HCT116 (cell line): ENCODE measurements at places on chromosomes 1 and 21.

DNA sequence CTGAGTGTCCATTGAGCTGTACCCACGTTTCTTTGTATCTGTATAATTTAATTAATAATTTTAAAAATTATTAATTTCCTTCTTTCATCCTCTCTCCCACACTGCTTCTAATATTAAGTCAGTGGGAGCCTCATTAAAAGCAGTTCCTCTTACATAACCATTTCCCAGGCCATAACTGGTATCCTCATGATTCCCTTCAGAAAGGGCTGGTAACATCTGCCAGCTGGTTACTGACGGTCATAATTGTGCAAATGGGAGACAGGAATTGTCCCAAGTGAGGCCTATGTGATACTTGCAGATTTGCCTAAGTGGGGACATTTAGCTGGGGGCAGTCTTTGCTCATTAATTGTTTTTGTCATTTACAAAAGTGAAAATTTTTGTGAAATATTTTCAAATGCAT lies 69.0 kb upstream of the SPAG17 start:
- no peak for DNase-seq

- DNase-seq = no peak
Observed at GRCh38 chr1:119139857-119140176, 636 bp downstream of the WARS2 start.

GRCh38 chr1:1429671-1430073 lies 5.8 kb upstream of the VWA1 start:
- no peak for DNase-seq

DNA sequence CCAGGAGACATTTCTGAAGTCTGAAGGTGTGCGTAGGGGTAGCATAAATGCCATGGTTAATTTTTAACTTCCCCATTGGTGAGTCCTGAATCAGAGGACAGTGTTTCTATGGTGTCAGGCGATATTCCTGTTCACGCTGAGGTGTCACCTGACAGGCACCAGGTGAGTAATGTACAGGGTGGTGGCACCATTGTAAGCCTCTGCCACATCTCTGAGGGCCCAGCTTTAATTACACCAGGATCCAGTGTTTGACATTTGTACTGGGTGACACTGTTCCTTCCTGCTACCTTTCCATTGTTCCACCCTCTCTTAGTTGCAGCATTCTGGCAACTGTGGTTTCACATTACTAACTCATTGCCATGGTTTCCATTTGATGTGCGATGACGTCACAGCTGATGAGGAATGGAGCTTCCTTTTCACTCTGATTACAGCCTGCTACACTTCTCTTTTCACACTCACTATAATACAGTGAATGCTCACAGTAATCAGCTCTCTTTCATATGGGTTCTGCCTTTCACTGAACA lies 40.6 kb upstream of the MARK1 start:
- DNase-seq = peak; percentile 21

GRCh38 chr1:15937706-15938168 lies 38.2 kb downstream of the ZBTB17 start:
- DNase-seq = no peak

DNA sequence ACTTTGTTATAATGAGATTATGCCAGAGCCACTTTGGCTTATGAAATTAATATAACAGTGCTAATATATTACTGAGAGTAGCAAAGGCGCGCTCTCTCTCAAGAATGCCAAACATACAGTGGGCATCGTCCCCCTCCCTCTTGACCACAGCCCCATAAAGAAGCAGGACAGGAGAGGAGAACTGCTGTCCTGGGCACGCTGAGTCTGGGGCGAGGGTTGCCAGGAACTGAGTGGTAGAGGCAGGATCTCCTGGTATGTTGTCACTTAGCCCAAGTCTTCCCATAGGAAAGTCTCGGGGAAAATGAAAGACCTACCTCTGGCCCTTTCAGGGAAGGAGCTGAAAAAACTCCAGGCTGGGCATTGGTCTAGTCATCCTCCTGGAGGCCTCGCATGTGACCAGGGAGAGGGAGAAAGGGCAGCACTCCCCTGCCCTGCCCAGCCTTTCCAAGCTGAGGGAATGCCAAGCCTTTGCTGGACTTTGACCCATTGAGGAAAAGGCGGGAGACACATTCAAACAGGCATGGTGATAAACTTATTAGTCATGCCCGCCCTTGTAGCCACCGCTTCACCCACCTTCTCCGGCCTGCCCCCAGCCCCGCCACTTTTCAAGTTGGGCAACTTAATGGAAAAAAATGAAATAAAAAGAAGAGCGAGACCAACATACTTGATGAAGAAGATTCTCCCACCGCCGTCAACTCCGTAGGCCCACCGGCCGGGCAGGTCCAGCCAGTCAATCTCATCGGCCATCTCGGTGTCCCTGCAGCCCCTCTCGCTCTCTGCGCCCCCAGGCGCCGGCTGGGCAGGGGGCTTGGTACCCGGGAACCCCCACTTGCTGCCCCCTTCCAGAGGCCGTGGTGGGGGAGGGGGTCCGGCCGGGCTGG lies 17.4 kb upstream of the PLEKHA6 start:
- peak; percentile 33 for DNase-seq

DNA sequence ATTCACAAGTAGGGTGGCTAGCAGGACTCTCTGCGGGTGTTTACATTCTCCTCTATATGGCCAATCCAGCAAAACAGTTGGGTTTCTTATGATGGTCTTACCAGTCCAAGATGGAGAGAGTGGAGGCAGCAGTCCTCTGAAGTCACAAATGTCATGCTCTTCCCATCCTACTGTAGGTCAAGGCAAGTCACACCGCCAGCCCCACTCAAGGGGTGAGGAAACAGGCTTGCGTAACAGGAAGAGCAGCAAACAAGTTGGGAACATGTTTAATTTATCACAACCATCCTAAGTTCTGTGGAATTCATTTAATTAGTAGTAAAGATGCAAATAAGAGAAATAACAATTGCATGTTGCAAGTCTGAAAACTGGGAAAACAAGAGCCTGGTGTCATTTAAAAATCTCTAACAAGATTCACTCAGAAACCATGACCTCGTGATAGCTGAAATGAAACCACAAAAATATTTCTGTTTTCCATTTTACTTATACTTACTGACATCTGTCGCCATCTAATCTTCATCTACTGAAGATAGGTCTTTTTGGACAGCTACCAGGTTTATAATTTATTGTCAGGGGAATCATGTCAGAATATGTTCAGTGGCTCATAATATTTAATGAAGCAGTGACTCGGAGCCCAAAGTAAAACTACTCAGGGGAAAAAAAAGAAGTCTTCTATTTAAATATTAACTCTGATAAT lies 349.1 kb upstream of the FMN2 start:
- no peak for DNase-seq

- DNase-seq = no peak
Observed at GRCh38 chr1:30047576-30047975, 675.8 kb downstream of the MATN1 start.

DNA sequence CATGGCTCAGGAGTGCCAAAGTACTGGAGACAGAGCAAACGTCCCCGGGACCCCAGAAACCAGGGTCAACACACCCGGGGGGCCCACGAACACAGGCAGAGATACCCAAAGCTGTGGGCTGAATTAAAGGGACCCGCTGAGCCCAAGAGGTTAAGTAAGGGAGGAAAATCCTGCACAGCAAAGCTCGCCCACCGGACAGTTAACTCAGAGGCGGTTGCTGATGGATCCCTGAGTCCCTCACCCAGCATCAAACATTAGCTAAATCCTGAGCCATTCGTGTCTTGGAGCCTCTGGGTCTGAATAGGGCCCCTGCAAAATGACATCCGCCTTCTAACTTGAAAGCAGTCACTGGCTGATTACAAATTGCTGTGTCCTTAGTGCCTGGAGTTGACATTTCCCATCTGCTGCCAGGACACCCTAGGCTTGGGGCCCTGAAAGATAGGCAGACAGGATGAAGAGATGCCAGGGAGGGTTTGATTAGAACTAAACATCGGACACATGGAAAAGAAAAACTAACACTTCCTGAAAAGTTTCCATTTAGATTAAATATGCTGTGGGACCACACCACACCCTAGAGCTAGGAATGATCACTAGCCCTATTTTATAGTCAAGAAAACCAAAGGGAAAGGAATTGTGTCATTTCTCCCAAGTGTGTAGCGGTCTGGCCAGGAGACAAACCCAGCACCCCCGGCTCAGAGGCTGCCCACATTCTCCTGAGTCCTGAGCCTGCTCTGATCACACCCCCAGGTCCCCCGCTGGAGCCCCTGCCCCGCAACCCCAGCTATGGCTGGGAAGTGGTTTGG lies 239.3 kb downstream of the NPHP4 start:
- no peak for DNase-seq

- DNase-seq = no peak
Observed at GRCh38 chr1:211577277-211577818, 1.6 kb downstream of the SLC30A1 start.

DNA sequence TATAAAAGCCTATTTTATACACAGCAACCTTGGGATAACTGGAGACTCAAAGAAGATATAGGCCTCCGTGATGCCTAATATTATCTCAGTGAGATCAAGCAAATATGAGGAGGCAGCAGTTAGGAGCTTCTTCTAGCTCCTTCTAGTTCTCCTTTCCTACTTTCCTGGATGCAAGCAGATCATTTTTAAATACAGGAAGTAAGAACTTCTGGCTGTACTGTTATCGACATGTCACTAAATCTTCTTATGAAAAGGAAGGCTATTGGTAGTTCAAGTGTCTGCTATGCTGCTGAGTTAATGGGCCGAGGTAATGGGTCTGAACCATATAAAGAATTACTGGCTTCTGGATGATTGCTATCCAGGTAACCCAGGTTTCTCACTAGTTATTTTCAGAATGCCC lies 15.9 kb downstream of the HSPA13 start:
- no peak for DNase-seq

DNA sequence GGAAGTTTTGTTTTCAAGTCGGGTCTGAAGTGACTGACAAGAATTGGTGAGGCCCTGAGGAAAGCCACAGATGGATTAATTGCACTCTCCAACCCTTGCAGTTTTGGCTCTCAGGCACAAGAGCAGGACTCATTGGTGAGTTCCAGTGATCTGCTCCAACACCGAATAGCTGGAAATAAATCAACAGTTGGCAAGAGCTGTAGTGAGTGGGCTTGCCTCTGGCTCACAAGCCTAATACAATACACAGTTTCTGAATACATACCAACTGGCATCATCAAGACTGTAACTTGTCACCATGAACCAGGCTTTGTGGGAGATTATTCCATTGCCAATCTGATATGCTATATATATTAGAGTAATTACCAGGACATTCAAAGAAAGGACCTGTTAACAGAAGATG lies 131.6 kb downstream of the GRIK1 start:
- DNase-seq = no peak

DNA sequence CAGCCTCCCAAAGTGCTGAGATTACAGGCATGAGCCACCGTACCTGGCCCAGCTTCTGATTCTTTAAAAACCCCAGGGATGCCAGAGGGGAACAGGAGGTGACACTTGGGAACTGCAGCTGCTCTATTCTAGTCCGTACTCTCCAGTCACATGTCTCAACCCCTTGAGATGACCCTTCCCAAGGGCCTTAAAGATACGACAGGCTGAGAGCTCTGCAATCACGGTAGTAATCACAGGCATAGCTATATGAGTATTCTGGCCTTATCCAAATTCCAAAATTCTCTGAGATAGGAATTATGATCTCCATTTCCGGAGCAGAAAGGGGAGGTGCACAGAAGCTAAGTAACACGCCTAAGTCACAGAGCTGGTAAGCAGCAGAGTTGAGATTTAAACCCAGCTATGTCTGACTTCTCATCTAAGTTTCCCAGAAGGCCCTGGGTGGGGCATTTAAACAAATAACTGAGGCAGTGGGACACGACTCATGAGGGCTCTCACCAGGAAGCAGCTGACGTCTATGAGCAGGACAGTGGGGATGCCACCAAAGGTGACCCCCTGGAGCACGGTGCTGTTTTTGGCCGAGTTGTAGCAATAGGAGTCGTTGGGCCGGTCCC lies 5.2 kb downstream of the TMEM63A start:
- no peak for DNase-seq

DNA sequence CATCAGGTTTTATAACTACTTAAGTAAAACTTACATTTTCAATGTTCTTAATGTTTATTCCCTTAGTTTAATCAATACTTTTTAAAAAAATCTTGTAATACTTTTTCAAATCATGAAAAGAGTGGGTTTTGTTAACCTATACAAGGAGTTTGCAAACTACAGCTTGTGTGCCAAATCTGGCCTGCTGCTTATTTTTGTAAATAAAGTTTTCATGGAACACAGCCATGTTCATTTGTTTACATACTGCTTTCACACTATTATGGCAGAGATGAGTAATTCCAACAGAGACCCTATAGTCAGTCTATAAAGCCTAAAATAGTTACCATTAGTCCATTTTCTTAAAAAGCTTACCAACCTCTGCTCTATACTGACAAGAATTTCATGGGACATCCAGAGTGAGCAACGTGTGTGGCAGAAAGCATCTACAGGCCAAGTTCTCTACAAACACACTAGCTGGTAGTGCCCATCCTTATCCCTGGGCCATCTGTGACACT lies 42.6 kb downstream of the ERO1B start:
- no peak for DNase-seq

DNA sequence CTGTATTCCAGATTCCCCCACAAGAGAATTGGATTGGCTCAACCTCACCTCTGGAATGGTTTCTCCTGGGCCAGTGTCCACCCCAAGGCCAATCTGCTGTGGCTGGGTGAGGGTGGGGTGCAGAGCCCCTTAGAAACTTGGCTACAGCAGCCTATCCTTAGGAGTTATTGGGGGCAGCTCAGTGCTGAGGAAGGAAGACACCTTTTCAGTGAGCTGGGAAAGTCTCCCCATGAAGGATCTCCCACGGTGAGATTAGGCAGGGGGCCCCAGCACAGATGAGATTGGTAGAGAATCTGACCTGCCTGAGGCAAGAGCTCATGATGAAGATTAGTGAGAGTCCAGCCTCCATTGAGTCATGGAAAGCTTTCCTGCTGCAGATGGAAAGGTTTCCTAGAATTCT lies 78.4 kb downstream of the CCDC185 start:
- no peak for DNase-seq

- DNase-seq = no peak
Observed at GRCh38 chr1:60621368-60621851, 461.0 kb upstream of the NFIA start.

DNA sequence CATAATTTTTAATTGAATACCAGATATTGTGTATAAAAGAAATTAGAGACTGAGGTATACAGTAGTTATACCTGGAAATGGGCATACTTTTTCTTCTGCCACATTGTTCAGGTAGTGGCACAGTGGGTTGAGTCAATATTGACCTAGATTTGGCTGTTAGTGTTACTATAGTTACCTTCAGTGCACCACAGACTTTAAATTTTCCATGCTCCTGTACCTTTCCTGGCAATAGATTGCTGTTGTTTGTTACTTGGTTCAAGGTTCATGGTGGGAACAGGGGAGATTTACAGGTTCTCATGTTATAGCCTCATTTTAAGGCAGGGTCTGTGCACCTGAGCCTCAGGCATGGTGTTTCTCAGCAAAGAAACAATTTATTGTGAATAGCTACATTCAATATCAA lies 218.7 kb downstream of the LBR start:
- no peak for DNase-seq

DNA sequence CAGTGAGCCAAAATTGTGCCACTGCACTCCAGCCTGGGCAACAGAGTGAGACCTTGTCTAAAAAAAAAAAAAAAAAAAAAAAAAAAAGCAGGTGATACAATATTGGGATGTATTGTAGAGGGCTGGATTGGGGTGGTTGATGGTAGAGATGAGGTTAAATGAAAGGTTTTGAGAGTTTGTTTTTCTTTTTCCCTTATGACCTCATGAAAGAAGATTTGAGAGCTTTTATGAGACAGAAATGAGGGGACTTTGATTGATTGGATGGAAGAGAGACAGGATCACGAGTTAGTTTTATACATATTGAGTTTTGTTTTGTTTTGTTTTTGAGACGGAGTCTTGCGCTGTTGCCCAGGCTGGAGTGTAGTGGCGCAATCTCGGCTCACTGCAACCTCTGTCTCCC lies 27.1 kb downstream of the OSBPL9 start:
- no peak for DNase-seq
